ENCODE measurements at places on chromosomes 7 and 10.

- no peak for DNase-seq
Observed at GRCh38 chr10:50469288-50469687, 154.5 kb downstream of the SGMS1 start.

GRCh38 chr10:75398692-75399460 is 2.7 kb downstream of the ZNF503 start:
- no peak for DNase-seq

GRCh38 chr10:43113201-43114087 is 24.8 kb upstream of the CSGALNACT2 start:
- DNase-seq: no peak

DNA sequence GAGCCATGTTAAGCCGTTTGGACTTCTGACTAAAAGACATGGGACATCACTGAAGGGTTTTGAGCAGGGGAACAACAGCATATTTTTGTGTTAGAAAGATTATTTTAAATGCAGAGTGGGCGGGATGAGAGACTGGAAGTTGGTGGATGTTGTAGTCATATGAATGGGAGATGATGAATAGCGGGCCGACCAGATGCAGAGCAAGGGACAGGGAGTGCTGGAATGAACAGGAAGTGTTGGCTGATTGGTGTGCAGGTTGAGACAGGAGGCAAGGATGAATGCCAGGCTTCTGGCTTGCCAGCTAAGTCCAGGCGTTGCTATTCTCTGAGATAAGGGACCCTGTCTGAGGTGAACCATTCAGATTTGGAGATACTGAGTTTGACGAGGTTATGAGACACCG is 38.0 kb downstream of the GAD2 start:
- DNase-seq: peak; percentile 17

- no peak for DNase-seq
Observed at GRCh38 chr10:112246-112645, 23.0 kb upstream of the ZMYND11 start.

Data from activated CD8-positive, alpha-beta memory T cell treated with anti-CD3 and anti-CD28 coated beads for 24 hours (primary cell).